Brain pericyte (primary cell): ENCODE measurements at places on chromosomes 3 and 15.

- DNase-seq: no peak
Observed at GRCh38 chr3:108698461-108698860, 58.7 kb downstream of the RETNLB start.

DNA sequence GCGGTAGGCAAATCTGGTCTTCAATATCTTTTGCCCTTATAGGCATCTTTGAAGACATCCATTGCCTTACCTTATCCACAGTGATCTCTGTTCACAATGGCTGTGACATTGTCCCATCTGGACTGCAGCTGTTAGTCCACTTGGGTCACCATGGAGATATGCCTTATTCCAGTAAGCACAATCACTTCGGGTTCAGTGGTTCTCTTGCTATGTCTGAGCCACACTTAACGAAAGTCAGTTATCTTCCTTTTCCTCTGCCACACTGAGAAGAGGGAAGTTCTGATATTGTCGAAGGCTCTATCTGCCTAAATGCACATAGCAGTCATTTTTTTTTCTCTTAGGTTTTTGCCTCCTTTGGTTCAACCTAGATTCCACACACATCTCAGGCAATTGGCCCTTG is 119.0 kb upstream of the SATB1 start:
- DNase-seq: no peak

GRCh38 chr3:178465260-178466180 is 70.7 kb upstream of the KCNMB2 start:
- no peak for DNase-seq

DNA sequence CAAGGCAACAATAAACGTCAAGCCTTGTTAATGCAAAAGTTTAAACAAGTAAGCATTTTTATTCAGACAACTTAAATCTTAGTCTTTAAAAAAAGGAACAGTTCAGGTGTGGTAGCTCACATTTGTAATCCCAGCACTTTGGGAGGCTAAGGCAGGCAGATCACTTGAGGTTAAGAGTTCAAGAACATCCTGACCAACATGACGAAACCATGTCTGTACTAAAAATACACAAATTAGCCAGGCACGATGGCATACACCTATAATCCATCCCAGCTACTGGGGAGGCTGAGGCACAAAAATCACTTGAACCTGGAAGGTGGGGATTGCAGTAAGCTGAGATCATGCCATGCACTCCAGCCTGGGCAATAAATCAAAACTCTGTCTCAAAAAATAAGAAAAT is 19.9 kb downstream of the ZBTB20 start:
- DNase-seq: no peak

- DNase-seq: no peak
Observed at GRCh38 chr3:191362524-191363090, 32.3 kb upstream of the UTS2B start.
